Ovary (tissue), 10 donors: ENCODE measurements at places on chromosomes 16 and 17. TPM values are rescaled to one million over a fixed set of nuclear protein-coding genes. Genes with fewer than 3 reads are reported as not detected.

DNA sequence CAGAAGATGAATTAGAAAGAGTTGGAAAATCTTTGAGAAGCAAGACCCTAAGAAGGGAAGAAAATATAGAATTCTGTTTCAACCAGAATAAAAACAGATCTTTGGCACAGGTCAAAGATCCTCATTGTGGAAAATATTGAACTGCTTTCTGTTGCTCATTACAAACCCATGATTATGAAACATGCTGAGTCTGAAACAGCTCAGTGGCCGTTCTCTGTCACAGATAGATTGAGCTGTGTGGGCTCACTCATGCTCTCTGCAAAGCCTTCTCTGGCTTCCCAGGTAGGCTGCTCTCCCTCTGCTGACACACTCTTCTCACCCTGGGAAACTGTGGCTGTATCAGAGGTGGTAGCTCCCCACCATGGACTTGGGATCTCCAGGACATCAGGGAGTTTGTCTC is 3.4 kb upstream of the KRT38 start:
- no peak for DNase-seq
- H3K27me3 ChIP-seq: no peaks in the 10 kb centered on the region

DNA sequence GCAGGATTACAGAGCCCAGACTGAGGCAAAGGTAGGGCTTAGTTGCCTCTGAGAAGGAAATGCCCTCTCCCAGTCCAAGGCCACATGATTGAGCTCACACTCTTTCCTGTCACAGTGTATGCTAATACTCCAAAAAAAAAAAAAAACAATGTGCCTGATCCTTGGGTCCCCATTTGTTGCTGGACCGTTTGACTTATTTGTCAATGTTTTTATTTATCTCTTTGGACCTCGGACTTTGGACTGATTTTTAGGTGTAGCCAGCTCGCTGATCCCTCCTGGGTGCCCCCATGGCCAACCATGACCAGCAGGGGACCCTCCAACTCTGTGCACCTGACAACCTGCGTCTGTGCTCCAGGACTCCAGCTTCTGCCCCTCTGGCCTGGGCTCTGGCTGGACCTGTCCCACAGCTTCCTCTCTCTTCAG is 622 bp upstream of the CCL16 start:
- no peaks in the 10 kb centered on the region for H3K4me1 ChIP-seq
- no peaks in the 10 kb centered on the region for H3K27me3 ChIP-seq
- H3K27ac ChIP-seq: no peak overlapping the region
- no peaks in the 10 kb centered on the region for H3K36me3 ChIP-seq
- DNase-seq: no peak
- no peak overlapping the region for H3K4me3 ChIP-seq

DNA sequence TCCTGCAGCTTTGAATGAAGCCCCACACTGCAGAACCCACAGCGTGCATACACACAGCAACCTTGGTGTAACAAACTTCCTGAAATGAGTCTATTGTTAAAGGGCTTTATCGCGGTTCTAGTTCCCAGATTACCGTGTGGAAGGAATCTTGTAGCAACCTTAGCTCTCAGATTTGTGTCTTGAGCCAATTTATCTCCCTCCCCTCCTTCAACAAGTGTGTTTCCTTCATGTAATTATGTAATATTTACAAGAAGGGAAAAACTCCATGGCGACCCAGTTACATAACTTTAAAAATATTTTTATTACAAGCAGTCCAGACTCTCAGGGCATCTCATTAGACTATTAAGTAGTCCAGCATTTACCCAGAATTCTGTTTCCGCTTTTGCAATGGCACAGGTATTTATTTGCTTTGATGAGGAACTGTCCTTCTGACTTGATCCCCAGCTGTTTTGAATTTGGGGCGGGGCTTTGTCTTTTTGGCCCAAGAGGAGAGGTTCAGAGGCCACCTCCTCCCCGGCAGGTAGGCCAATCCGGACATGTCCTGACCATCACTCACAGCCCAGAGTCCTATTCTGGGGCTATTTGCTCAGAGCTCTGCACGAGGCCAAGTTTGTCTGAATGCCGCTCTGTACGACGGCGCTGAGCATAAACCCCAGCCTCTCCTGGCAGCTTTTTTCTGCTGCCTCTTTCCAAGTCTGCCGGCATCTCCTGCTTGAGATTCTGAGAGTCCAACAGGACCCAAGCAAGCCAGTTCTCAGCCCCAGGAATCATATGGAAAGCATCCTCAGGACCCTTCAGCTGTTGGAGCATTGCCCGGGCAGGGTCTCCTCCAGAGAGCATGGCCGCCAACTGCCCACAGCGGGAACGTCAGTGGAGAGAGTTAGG is 35.6 kb downstream of the CLEC16A start:
- H3K36me3 ChIP-seq: no peaks in the 10 kb centered on the region
- H3K4me1 ChIP-seq: peaks cover 2% of the 10 kb centered on the region
- H3K27me3 ChIP-seq: no peaks in the 10 kb centered on the region
- DNase-seq: peak; percentile 71
- peak overlapping the region; percentile 79 for H3K27ac ChIP-seq
- H3K4me3 ChIP-seq: no peak overlapping the region

- no peak overlapping the region for H3K4me3 ChIP-seq
- no peak for DNase-seq
- no peak overlapping the region for H3K27ac ChIP-seq
- H3K4me1 ChIP-seq: no peaks in the 10 kb centered on the region
Observed at GRCh38 chr16:28308794-28309584, 16.7 kb downstream of the SBK1 start.

Gene SPNS2
- 7.5 TPM for total RNA-seq
